CD8-positive, alpha-beta memory T cell (primary cell): ENCODE measurements at places on chromosomes 2 and 18. TPM values are rescaled to one million over a fixed set of nuclear protein-coding genes. Genes with fewer than 3 reads are reported as not detected.

UGT1A5 gene
- not detected for polyA plus RNA-seq

RESP18 gene
- not detected for polyA plus RNA-seq

MTHFD2 gene
- polyA plus RNA-seq = 11.0 TPM

TRABD2A gene
- polyA plus RNA-seq = 36.6 TPM

FTCDNL1 gene
- polyA plus RNA-seq = 1.4 TPM

FZD7 gene
- not detected for polyA plus RNA-seq

GKN2 gene
- not detected for polyA plus RNA-seq

ALK gene
- not detected for polyA plus RNA-seq

EGR4 gene
- not detected for polyA plus RNA-seq

SLC14A1 gene
- polyA plus RNA-seq = 3.8 TPM

COL6A3 gene
- 0.56 TPM for polyA plus RNA-seq

SCN1A gene
- polyA plus RNA-seq = not detected

SRD5A2 gene
- not detected for polyA plus RNA-seq

STAT4 gene
- 88.2 TPM for polyA plus RNA-seq

GREB1L gene
- 0.13 TPM for polyA plus RNA-seq

ASB18 gene
- not detected for polyA plus RNA-seq

C2orf66 gene
- not detected for polyA plus RNA-seq

B3GNT7 gene
- polyA plus RNA-seq = 0.14 TPM

MAPK4 gene
- not detected for polyA plus RNA-seq

PDE1A gene
- not detected for polyA plus RNA-seq

ESPNL gene
- polyA plus RNA-seq = not detected

ATP6V1C2 gene
- polyA plus RNA-seq = 0.24 TPM

ST3GAL5 gene
- polyA plus RNA-seq = 21.8 TPM

KIF5C gene
- 3.4 TPM for polyA plus RNA-seq

ATOH8 gene
- polyA plus RNA-seq = not detected

LBX2 gene
- polyA plus RNA-seq = not detected

IL18RAP gene
- 14.2 TPM for polyA plus RNA-seq

PTPRN gene
- polyA plus RNA-seq = not detected

LCT gene
- polyA plus RNA-seq = not detected
